Ovary (tissue), 10 donors: ENCODE measurements at places on chromosomes 7 and 10. TPM values are rescaled to one million over a fixed set of nuclear protein-coding genes. Genes with fewer than 3 reads are reported as not detected.

Gene SOSTDC1
- total RNA-seq: 2.7 TPM

Gene C7orf33
- not detected for total RNA-seq

Gene CYP17A1
- not detected for total RNA-seq

Gene POLD2
- total RNA-seq: 107 TPM

Gene MKI67
- 0.10 TPM for total RNA-seq
